ENCODE measurements at places on chromosomes 11 and 22.

- H3K27ac ChIP-seq: no peak overlapping the region
- no peaks in the 10 kb centered on the region for H3K4me1 ChIP-seq
- H3K27me3 ChIP-seq: no peaks in the 10 kb centered on the region
- H3K36me3 ChIP-seq: no peaks in the 10 kb centered on the region
- H3K4me3 ChIP-seq: no peak overlapping the region
Observed at GRCh38 chr11:68691402-68691784, 7.0 kb downstream of the GAL start.

DNA sequence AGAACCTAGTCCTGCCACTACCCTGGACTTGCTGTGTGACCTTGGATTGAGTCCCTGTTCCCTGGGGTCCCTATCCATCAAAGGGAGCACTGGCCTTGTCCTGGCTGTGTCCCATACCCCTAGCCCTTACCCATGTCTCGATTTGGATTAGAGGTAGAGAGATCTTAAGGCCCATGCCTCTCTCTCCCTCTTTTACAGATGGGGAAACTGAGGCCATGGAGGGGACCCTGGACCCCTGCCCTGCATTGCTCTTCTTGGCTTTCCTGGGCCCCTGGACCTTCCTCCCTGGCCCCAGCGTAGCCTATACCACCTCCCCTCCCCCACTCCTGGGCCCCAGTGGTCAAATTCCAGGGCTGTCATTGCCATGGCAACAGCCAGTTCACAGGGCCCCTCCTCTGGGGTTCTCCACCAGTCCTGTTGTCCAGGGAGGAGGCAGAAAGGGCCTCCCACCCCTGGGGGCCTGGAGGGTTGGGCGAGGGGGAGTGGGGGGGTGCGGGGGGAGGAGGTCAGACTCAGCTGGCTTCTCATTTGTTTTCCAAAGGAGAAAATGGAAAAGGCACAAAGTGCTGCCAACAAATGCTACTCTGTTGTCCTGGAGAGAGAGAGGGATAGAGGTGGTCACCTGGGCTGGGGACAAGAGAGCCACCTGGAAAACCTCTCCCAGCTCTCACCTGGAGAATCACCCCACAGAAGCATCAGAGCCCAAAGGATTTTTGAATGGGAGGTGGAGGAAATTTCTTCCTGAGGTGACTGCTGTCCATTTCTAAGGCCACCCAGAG lies 23.3 kb downstream of the ARHGEF17 start:
- peaks cover 90% of the 10 kb centered on the region for H3K4me1 ChIP-seq
- peak overlapping the region; percentile 34 for H3K27ac ChIP-seq
- H3K27me3 ChIP-seq: no peaks in the 10 kb centered on the region
- no peaks in the 10 kb centered on the region for H3K36me3 ChIP-seq
- no peak overlapping the region for H3K4me3 ChIP-seq
- no peak for DNase-seq

DNA sequence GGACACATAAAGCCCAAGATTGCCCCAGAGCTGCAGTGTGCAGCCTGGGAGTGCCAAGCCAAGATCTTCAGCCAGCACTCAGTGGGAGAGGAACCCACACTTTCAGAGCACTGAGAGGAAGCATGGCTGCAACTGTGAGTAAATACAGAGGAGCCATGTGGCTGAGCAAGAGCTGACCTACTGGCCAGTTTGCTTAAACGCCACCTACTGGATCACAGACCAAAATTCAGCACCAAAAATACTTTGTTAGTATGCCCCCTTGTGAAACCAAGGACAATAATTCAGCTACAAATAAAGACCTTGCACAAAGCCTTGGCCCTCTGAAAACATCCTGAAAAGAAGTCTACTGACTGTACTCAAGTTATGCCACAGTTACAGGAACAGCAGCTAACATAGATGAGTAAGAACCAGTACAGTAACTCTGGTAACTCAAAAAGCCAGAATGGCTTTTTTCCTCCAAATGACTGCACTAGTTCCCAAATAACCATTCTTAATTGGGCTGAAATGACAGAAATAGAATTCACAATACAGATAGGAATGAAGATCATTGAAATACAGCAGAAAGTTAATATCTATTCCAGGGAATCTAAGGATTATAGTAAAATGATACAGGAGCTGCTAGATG lies 10.1 kb upstream of the OR4A15 start:
- H3K36me3 ChIP-seq: no peaks in the 10 kb centered on the region
- H3K27me3 ChIP-seq: no peaks in the 10 kb centered on the region
- no peak overlapping the region for H3K27ac ChIP-seq
- no peaks in the 10 kb centered on the region for H3K4me1 ChIP-seq

DNA sequence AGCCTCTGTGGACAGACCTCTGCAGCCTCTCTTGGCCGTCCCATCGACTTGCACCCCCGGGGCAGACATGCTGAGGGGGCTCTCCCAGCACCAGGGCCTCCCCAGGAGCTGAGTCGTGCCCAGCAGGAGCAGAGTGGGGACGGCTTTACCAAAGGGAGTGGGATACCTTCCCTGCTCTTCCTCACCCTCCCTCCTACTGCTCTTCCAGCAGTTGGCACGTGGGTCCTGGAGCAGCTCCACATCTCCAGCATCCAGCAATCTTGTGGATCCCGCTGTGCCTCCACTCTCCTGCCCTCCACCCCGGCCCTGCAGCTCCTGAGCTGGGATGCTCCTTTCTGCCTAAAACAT lies 854.0 kb downstream of the BRD1 start:
- no peaks in the 10 kb centered on the region for H3K4me1 ChIP-seq
- DNase-seq: no peak
- no peaks in the 10 kb centered on the region for H3K27me3 ChIP-seq
- H3K36me3 ChIP-seq: no peaks in the 10 kb centered on the region

DNA sequence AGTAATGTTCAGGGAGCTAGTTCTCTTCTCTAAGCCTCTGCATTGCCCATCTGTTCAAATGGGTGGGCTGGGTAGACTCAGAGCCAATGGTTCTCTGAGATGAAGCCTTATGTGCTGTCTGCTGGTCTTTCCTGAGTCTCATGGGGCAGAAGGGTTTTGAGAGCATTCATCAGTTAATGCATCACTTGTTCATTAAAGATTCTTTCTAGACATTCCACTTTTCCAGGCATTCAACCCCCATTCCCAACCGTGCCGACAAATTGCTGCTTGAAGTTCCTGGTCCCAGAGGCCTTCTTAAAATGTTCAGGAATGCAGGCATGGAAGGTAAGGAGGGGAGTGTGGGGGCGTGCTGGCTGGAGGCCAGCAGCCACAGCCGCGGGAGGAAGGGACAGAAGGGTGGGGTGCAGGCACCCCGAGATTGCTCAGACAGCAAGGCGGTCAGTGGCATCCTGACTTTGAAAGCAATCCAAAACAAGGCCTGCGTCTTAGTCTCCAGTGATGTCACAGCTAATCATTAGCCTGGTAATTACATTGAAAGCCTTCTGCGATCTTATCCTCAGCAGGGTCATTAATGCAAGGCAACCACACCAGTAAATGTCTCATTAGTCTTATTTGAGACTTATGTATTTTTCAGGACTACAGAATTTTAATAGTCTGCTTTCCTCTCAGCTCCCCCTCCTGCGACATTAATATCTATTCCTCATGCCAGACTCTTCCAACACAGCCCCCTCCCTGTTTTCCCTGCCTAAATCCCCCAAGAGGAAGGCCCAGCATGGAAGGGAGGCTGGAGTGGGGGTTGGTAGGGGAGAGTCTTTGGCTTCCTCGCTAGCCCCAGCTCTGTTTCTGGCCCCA lies 328.8 kb downstream of the MIAT start:
- no peak for DNase-seq
- no peak overlapping the region for H3K27ac ChIP-seq
- no peaks in the 10 kb centered on the region for H3K4me1 ChIP-seq
- no peak overlapping the region for H3K4me3 ChIP-seq
- H3K27me3 ChIP-seq: no peaks in the 10 kb centered on the region

DNA sequence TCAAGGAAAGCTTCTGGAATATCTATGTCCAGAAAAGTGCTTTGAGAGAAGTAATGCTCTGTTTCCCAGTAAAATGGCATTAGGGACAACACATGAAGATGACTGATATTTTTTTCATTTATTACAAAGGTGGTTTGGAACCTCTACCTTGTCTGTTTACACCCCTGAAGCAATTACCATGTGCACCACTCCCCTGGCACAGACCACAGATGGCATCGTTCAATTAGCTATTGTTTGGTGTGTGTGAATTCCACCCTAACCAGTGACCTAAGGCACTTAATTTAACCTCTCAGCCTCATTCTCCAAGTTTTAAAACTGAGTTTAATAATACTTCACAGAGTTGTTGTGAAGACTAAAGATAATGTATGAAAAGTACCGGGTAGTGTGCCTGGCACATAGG lies 127.6 kb upstream of the BMAL1 start:
- H3K27me3 ChIP-seq: no peaks in the 10 kb centered on the region
- H3K27ac ChIP-seq: peak overlapping the region; percentile 49
- H3K4me3 ChIP-seq: no peak overlapping the region

GRCh38 chr11:65954771-65955170 lies 6.8 kb upstream of the SART1 start:
- no peaks in the 10 kb centered on the region for H3K36me3 ChIP-seq
- H3K4me3 ChIP-seq: no peak overlapping the region
- H3K27ac ChIP-seq: no peak overlapping the region
- no peak for DNase-seq

DNA sequence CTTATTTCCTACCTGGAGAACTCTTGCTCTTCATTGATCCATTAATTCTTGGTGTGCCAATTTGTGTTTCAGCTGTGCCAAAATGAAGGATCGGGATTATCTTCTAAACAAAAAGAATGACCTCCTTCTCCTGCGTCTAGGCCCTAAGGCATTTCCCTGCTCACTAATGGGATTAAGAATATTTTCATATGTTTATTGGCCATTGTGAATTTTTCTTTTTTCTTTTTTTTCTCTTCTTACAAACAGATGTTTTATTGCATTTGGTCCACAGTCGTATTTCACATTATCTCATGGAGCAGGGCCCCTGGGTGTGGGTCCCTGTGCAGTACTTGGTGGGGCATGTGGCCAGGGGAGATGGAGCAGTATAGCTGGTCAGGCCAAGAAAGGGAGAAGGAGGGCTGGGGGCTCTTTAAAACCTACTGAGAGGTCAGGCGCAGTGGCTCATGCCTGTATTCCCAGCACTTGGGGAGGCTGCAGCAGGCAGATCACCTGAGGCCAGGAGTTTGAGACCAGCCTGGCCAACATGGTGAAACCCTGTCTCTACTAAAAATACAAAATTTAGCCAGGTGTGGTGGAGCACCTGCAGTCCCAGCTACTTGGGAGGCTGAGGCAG lies 35.3 kb upstream of the HORMAD2 start:
- peak overlapping the region; percentile 28 for H3K27ac ChIP-seq
- no peak for DNase-seq
- H3K4me1 ChIP-seq: peaks cover 23% of the 10 kb centered on the region
- no peaks in the 10 kb centered on the region for H3K27me3 ChIP-seq

DNA sequence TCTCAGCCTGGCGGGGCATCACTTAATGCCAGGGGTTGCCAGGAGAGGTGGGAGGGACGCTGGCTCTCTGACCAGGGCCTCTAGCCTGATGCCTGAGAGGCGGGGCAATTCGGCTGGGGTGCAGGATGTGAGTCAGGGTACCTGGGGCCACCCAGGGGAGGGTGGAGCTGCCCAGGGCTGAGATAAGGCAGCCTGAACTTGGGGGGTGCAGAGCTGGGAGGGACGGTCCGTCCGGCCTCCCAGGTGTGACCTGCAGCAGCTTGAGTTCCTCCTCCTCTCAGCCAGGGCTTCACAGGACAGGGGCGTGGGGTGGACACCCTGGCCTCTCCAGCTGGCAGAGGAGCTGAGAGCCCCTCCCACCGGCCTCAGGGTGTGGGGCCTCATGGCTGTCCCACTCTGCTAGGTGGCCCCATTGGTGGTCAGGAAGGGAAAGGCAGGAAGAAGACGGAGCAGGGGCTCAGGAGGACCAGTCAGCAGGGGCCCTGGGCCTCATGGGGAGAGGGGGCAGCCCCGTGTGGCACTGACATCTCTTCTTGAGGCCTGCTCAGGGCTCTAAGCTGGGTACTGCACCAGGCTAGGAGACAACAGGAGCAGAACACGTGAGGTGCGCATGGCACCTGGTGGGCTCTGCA lies 942 bp upstream of the RPS6KA4 start:
- peaks cover 10% of the 10 kb centered on the region for H3K36me3 ChIP-seq
- no peaks in the 10 kb centered on the region for H3K27me3 ChIP-seq
- peaks cover 54% of the 10 kb centered on the region for H3K4me1 ChIP-seq

DNA sequence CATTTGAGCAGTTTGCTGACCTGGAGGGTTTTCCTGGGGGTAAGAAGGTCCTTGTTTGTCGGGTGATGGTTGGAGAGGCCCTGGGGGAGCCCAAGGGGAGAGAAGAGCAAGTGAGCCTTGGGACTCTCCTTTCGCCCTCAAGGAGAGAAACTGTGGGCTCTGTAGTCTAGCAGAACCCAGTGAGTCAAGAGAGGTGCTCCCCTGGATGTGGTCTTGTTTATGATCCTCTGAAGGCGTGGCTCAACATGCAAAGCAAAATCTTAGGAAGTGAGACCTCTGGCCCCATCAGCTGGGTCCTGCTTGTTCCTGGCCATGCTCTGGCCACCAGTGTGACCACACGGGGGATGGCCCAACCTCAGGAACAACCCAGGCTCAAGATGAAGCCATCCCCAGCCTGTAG lies 66.5 kb upstream of the ALX4 start:
- H3K4me3 ChIP-seq: no peak overlapping the region
- H3K27me3 ChIP-seq: no peaks in the 10 kb centered on the region
- no peaks in the 10 kb centered on the region for H3K36me3 ChIP-seq
- no peak overlapping the region for H3K27ac ChIP-seq
- H3K4me1 ChIP-seq: no peaks in the 10 kb centered on the region

GRCh38 chr22:21047730-21048129 lies 2.0 kb downstream of the LRRC74B start:
- peaks cover 15% of the 10 kb centered on the region for H3K4me1 ChIP-seq
- no peak for DNase-seq
- no peaks in the 10 kb centered on the region for H3K27me3 ChIP-seq
- no peak overlapping the region for H3K4me3 ChIP-seq

- no peak for DNase-seq
- H3K27ac ChIP-seq: peak overlapping the region; percentile 96
- H3K27me3 ChIP-seq: no peaks in the 10 kb centered on the region
- peaks cover 60% of the 10 kb centered on the region for H3K4me1 ChIP-seq
Observed at GRCh38 chr22:29306835-29307595, 565 bp downstream of the GAS2L1 start.

- H3K27me3 ChIP-seq: no peaks in the 10 kb centered on the region
- H3K27ac ChIP-seq: no peak overlapping the region
- H3K4me3 ChIP-seq: no peak overlapping the region
- peaks cover 14% of the 10 kb centered on the region for H3K4me1 ChIP-seq
Observed at GRCh38 chr22:45341498-45341897, 31.8 kb downstream of the FAM118A start.

GRCh38 chr11:35633827-35634423 lies 15.7 kb downstream of the FJX1 start:
- no peak overlapping the region for H3K27ac ChIP-seq
- no peaks in the 10 kb centered on the region for H3K36me3 ChIP-seq
- H3K27me3 ChIP-seq: no peaks in the 10 kb centered on the region
- no peak overlapping the region for H3K4me3 ChIP-seq
- no peak for DNase-seq

DNA sequence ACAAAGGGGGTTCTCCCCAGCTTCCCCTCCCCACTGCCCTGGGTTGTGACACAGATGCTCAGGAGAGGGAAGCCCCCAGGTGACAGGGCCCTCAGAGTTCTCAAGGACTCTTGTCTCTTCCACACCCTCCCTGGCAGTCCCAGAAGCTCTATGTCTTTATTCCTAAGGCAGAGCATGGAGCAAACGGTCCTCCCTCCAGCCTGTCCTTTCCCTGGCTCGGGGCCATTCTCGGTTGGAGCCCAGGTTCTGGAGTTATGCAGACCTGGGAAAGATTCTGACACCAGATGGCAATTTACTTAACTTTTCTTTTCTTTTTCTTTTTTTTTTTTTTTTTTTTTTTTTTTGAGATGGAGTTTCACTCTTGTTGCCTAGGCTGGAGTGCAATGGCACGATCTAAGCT lies 186.6 kb downstream of the CEP164 start:
- H3K27ac ChIP-seq: no peak overlapping the region
- no peaks in the 10 kb centered on the region for H3K36me3 ChIP-seq
- H3K4me1 ChIP-seq: no peaks in the 10 kb centered on the region
- DNase-seq: no peak
